HS-5 (cell line): ENCODE measurements at places on chromosomes 11 and 22.

DNA sequence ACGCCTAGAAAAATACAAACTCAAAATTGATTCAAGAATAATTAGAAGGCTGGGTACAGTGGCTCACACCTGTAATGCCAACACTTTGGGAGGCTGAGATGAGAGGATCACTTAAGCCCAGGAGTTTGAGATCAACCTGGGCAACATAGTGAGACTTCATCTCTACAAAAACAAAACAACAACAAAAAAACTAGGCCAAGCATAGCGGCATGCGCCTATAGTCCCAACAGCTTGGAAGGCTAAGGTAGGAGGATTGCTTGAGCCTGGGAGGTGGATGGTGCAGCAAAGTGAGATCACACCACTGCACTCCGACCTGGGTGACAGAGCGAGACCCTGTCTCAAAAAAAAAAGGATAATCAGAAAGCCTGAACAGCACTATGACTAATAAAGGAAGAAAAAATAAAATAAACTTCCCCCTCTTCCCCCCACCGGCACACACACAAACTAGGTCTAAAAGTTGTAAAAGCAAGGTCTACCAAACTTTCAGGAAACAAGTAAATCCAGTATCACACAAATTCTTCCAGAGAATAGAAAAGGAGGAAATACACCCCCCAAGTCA lies 35.8 kb downstream of the RRAS2 start:
- DNase-seq: no peak

DNA sequence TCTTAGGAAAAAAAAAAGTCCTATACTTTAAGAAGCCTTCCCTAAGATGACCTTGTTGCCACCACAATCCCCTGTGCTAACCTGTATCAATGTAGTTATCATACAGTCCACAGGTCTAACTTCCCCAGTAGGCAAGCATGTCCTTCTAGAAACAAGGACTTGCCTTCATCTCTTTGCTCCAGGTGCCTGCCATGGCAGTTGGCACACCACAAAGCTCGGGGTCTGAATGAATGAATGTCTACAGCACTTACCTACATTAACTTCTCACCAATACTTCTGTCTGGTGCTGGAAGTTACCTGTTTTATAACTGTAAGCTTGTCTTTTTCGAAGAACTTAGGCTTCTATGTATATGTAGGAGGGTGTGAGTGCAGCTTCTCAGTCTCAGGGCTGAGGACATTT lies 23.4 kb downstream of the CLPB start:
- DNase-seq: no peak

DNA sequence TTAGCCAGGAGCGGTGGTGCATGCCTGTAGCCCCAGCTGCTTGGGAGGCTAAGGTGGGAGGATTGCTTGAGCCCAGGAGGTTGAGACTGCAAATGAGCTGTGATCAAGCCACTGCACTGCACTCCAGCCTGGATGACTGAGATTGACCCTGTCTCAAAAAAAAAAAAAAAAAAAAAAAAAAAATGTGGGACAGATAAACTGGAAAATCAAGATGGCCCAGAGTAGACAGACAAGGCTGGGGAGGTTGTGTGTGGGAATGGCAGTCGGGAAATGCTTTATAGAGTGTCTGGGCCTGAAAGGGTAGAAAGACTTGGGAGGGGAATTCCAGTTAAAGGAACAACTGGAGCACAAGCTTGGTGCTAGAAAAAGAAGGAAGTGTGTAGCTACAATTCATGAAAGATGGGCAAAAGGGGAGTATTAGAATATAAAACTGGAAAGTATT lies 18.2 kb upstream of the WDR74 start:
- no peak for DNase-seq

- no peak for DNase-seq
These were observed 76.8 kb upstream of the SHANK2 start for GRCh38 chr11:71329165-71329510.

GRCh38 chr22:25109878-25110595 lies 89.6 kb upstream of the CRYBB3 start:
- no peak for DNase-seq

GRCh38 chr11:134062265-134063123 lies 6.4 kb upstream of the JAM3 start:
- DNase-seq: no peak

DNA sequence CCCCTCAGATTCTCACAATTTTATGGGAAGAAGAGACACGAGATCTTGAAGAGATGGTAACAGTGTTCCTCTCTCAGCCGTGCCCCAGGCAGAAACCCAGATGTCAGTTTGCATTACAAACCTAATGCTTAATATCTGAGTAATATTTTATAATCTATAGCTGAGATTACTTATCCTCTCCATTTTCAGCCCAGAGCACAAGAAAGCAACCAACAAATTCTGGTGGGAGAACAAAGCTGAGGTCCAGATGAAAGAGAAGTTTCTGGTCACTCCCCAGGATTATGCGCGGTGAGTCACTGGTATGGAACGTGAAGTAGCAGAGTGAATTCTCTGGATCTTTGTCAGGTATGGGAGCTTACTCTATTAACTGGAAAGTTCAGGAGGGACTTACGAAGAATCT lies 884 bp downstream of the CENATAC start:
- peak; percentile 89 for DNase-seq

DNA sequence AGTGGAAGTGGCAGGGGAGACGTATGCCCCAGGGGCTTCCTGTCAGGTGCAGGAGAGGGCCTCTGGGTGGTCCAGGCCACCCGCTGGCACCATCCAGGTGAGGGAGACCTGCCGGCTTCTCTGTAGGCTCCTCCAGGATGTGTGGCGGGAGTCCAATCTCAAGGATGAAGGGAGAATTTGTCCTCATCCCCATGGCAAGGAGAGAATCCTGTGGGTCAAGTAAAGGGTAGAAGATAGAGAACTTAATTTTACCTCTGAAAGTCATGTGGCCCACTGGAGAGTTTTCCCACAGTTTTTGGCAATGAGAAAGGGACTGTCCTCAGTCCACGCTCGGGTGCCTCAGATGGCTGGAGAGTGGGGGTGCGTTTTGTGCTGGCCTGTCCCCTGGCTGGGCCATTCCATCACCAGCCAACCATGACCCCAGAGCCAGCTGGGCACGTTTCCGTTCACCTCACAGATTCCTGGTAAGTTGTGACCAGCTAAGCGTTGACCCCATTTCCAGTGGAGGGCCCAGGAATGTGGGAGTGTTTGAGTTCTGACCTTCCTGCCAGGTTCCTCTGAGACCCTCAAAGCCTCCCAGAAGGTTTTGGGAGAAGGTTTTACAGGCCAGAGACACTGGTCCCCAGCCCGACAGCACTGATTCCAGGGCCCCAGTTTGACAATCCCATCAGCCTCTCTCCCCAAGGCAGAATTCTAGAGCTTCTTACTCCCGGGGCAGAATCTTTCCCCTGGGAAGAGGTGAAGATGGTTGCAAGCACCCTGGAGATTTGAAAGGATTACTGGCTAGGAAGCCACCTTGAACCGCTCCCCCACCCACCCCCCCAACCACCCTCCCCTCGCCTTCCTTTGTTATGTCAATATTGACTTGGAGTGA lies 2.6 kb downstream of the OVOL1 start:
- no peak for DNase-seq

GRCh38 chr11:2320568-2321310 lies 18.9 kb downstream of the TSPAN32 start:
- DNase-seq: no peak

GRCh38 chr11:66479394-66480116 lies 679 bp upstream of the DPP3 start:
- DNase-seq: peak; percentile 61

GRCh38 chr22:34414467-34415440 lies 494.5 kb upstream of the LARGE1 start:
- no peak for DNase-seq

DNA sequence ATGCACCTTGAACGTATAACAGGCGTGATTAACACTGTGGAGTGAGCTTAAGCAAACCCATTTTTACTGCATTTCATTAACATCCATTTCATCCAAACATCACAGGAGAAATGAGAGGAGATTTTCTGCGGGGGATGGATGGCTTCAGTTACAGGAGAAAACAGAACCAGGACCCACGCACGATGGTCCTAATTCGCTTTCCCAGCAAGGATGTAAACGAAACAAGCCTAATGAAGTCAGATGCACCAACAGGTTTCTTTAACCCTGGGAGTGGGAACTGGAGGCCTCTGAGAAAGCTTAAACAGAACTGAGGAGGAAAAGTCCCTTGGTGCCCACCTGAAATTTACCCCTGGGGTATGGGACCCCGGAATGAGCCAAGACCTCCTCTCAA lies 2.7 kb downstream of the CADM1 start:
- no peak for DNase-seq
